Hematopoietic multipotent progenitor cell treated with erythropoietin and hydrocortisone succinate and interleukin-3 and kit ligand, for 4 days (in vitro differentiated cells): ENCODE measurements at places on chromosomes 1 and 21.
A peak's percentile ranks its signal among the peaks of the same experiment; 100 is the strongest.

DNA sequence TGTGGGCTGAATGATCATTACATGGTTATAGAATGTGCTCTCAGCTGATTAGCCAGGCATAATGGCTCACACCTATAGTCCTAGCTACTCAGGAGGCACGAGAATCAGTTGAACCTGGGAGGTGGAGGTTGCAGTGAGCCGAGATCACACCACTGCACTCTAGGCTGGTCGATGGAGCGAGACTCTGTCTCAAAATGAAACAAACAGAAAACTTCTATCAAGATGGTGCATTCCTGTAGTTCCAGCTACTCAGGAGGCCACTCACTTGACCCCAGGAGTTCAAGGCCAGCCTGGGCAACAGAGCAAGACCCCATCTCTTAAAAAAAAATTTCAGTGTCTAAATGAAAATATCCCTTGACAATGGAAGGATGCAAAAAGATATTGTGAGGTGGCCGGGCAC is 10.9 kb downstream of the TIMM17A start:
- no peak for DNase-seq

- DNase-seq: peak; percentile 83
Measured at GRCh38 chr1:236489710-236490377, 33.9 kb upstream of the LGALS8 start.

GRCh38 chr1:109466125-109466451 is 258 bp upstream of the SYPL2 start:
- DNase-seq: no peak

GRCh38 chr1:211559222-211560010 is 19.5 kb downstream of the SLC30A1 start:
- DNase-seq: no peak

GRCh38 chr1:87958716-87959115 is 630.0 kb downstream of the LMO4 start:
- DNase-seq: no peak

DNA sequence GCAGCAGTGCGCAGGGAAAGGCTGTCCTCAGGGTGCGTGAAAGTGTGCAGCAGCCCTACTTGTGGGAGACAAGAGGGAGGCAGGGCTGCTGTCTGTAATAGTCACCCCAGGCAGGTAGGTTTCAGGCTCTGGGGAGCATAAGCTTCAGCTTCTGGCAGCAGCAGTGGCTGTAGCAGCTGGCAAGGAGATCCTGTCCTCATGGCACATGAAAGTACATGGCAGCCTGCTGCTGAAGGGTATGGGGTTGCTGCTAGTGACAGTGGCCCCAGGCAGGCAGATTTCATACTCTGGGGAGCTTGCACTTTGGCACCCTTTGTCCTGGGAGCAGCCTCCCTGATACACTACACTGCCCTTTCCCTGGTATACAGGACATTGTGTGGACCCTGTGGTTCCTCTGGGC is 26.3 kb downstream of the KIAA0319L start:
- DNase-seq: no peak

DNA sequence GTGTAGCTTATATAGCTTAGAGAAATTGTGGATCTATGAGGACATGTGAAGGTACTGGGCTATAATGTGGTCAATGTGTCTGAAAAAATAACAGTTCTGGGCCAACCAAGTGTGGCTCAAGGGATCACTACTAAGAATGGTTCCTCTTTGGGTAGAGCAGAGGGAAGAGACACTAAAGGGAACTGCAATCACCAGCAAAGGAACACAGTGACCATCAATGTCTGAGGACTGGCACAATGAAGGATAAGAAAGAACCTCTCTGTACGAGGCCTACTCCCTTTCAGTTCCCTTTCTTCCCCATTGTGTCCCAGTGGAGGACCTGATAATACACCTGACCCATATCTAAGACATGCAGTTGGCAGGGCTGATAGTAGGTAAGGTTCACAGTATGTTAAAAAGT is 89.9 kb upstream of the JAK1 start:
- DNase-seq: peak; percentile 55

- DNase-seq: no peak
Measured at GRCh38 chr1:30907481-30908315, 860 bp downstream of the SDC3 start.

DNA sequence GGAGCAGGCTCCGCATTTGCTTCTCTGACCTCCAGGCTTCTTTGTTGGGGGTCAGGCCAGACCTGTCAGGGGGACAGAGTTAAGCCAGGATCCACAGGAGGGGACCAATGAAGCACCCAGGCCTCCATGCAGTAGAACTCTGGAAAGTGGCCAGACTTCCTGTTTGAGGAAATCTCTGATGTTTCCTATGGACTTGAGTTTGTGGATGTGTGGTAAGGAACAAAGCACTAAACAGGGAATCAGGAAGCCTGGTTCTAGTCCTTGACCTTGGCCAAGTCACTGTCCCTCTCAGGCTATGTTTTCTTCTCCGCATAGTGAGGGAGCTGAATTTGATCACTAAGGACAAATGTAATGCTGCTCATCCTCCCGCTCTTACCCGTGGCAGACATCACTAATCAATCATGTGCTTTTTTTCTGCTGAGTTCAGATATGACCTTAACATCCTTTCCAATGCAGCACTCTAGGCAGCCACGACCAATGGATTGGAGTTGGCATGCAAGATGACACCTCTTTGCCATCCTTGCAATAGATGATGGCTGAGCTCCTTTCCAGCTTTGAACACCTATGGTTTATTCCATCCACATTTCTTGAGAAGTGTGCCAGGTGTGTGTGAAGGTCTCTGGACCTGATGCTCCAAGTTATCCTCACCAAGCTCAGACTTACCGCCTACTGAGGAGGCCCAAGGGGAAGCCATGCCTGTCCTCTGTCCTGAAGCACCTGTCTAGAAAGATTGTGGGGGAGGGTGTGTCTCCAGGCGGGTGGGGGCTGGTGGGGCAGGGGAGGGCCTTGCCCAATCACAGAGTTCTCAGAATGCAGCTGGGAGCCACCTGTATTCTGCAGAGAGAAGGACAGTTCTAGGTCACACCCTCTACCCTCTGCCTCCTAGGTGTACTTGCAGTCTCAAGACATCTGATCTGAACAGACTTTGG is 9.9 kb downstream of the SH2D2A start:
- no peak for DNase-seq

GRCh38 chr1:56382929-56383328 is 196.4 kb downstream of the PLPP3 start:
- no peak for DNase-seq

DNA sequence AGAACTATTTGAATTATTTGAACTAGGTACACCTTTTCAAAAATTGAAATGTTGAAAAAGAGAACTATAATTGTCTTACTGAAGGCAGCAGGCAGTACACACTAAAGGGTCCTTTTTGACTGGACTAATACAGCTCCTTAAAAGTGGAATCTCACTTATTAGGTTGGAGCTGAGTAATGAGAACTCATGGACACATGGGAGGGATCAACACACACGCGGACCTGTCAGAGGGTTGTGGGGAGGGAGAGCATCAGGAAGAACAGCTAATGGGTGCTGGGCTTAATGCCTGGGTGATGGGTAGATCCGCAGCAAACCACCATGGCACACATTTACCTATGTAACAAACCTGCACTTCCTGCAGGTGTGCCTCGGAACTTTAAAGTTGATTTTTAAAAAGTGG is 145.0 kb downstream of the BRINP2 start:
- no peak for DNase-seq

DNA sequence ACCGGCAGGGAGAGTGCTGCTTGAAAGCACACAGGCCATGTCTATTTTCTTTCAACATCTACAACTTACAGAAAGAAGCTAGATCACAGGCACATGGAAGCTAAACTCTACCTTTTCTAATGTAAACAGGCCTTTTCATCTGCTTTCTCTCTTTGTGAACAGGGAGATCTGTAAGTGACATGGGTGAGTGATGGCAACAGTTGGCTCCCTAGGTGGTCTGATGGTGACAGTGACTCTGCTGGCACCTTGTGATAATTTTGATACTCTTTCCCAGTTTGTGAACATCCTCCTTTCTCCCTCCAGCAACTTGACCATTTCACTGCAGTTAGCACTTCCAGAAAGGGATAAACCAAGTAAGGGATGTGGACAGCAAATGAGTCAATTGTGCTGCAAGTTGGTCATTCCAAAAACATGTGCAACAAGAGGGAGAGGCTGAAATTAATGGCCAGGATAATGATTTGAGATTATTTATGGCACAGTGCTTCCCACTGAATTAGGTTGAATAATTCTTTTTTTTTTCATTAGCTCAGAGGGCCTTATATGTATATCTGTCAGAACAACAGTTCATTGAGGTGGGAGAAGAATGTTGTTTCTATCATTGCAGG is 89.5 kb downstream of the XCL2 start:
- DNase-seq: no peak

DNA sequence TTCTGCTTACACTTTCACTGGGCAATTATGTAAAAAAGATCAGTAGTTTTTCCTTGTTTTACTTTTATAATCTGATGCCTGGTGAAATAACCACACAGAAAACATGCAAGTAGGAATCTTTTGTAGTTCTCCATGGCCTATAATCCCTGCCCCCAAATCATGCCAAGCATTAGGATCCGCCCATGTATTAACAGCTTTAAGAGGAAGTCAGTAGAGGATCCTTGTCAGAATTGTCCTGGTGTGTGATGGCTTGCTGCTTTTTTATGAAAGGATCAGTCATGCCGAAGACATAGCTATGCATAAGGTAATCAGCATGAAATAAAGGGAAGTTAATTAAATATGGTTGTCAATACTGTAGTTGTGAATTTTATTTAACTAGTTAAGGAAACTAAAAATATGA is 20.0 kb downstream of the ADGRL2 start:
- no peak for DNase-seq

DNA sequence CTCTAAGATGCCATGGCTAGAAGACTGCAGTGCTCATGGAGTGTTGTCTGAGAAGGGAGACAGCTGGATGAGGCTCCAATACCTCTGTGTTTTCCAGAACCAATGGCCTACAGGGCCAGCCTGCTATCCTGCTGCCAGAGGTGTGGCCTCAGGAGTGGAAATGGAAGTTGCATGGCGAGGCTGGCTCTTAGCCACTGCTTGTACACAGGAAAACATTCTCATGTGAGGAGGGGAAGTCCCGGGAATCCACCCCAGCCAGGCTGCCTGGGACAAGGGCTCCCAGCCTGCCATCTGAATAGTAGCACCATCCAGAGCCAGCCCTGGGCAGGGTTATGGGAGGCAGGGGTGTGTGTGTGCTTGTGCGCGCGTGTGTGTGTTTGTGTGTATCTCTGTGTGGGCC is 56.5 kb downstream of the SDC3 start:
- no peak for DNase-seq

DNA sequence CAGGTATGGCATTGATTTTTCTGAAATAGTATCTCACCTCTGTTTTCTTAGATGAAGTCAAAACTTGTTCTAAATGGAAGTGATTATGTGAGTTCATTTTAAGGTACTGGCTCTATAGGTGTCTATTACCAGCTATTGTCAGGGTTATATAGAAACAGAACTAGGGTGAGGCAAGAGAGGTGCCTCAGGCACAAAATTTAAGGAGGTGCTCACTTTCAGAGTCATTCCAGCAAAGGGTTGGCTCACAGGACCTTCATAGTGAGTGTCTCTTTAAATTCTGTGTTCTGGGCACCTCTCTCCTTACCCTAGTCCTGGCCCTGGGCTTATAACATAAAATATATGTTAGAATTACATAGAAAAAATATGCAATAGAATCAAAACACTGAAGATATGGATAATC is 49.3 kb downstream of the KIAA0319L start:
- DNase-seq: no peak

DNA sequence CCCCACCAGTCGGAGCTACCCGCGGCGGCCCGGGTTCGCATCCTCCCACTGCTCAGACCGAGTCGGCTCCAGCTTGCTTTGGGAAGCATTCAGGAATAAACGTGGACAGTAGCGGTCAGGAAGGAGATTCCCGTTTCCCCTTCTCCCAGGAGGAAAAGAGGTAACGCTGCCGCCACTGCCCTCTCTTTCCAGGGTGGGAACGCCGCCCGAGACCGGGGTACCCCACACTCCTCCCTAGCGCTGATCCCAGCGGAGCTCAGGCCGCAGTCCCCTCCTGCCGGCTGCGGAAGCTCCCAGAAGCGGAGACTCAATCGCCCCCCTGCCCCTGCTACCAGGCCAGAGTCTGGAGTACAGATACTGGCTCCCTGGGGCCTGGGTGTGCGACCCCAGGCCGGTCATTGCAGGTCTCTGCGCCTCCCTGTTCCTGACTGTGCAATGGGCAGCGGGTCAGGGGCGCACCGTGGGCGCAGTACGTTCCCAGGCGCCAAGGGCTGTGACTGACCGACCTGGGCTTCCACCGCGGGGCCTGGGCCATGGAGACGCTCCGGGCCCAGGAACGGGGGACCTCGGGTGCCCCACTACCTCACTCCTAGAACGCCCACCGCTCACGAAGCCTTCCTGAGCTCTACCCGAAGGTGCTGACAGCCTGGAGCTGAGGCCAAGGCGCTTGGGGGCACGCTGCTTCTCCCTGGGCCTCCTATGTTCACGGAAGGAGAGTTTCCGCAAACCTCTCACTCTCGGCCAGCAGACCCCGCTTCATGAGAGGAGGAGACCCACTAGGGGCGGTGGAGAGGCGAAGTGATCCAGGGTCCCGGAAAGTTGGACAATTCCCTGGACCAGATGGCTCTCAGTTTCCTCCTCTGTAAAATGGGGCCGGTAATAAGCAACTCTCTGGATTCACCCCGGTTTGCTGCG is 7.8 kb downstream of the DMRTA2 start:
- no peak for DNase-seq

- DNase-seq: peak; percentile 24
Measured at GRCh38 chr21:42671778-42672593, 18.6 kb downstream of the PDE9A start.

- DNase-seq: no peak
Measured at GRCh38 chr1:41936107-41936506, 17.4 kb upstream of the HIVEP3 start.

DNA sequence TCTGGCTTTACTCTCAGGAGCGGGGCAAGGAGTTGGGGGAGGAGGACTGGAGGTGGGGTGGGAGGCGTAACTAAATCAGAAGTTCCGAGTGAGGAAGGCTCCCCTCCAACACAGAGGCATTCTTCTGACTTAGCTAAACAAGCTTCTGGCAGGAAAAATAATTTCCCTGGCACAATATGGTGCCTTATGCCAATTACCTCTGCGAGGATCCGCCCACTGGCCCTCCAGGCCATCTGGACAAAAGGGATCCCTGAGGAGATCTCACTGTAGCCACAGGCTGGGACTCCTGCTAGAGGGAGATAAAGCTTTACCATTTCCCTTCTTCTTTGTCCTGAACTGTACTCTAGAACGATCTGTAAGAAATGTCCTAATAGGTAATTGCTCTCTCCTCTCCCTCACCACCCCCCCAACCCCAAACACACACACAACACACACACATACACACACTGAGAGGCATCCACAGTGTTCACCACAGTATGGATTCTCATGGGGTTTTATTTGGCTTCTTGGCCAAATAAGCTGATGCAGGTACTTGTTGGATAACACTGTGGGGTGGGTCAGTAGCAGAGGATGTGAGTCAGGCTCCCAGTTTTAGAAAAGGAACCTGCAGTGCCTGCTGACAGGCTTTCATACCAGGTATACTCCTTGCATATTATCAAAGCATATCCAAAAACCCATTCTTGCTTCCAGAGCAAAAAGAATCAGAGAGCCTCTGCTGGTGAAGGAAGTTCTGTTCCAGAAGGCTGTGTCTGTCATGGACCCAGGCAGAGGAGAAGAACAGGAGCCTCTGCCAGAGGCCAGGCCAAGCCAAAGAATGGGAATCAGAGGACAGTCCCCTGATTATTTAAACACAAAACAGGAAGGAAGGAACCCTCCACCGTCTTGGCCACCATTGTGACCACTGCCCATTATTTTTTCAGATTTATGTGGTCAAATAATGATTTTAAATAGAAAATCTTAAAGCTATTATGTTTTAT is 169.1 kb downstream of the C1orf21 start:
- DNase-seq: peak; percentile 52

- DNase-seq: peak; percentile 25
Measured at GRCh38 chr1:185208626-185209180, 51.7 kb downstream of the SWT1 start.
